ENCODE measurements at places on chromosomes 3 and 15.

DNA sequence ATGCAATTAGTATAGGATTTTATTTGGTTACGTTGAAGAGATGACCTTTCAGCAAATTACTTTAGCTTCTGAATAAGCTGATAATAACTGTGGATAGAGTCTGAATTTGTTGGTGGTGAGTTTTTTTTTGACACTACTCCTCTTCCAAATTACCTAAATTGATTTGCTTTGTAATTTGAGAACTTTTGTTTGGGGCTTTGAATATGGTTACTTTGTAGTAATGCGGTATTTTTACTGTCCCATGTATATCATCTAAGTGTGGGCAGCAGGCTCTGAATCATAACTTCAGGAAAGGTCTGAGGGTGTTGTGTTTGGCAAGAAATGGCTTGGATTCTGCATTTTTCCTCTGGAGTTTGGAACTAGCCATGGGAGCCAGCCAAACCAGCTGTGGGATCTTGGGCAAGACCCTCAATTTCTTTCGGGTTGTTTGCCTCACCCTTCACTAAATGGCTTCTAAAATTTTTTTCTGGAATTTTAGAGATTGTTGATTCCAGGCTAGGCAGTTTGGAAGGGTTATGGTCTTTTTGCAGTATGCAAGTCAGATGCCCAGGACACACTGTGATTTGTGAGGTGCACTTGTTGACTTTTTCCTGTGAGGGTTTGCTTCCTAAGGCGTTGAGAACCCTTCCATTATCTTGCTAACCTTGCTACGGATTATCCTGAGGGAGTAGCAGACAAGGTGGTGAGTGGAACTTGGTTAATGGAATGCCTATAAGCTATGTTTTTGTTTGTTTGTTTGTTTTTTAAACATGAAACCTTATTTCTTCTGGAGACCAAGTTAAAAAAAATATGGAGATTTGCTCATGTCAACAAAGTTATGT lies 10.4 kb downstream of the PTPRG start:
- DNase-seq = no peak

DNA sequence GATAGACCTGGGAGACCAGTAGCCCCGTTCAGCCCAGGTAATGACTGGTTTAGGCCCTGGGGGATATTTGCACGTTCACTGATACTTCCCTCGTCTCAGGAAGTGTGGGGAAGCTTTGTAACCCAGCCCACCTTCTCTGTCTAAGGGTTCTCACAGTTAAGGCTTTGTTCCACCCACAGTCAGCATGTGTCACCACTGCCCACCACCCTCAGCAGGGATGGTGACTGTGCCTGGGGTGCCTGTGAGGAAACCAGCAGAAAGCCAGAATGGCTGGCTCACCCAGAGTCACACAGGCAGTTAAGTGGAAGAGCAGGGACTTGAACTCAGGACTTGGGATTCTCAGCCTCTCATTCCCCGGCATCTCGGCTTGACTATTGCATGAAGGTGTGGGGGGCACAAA lies 5.2 kb downstream of the KBTBD13 start:
- DNase-seq = no peak

DNA sequence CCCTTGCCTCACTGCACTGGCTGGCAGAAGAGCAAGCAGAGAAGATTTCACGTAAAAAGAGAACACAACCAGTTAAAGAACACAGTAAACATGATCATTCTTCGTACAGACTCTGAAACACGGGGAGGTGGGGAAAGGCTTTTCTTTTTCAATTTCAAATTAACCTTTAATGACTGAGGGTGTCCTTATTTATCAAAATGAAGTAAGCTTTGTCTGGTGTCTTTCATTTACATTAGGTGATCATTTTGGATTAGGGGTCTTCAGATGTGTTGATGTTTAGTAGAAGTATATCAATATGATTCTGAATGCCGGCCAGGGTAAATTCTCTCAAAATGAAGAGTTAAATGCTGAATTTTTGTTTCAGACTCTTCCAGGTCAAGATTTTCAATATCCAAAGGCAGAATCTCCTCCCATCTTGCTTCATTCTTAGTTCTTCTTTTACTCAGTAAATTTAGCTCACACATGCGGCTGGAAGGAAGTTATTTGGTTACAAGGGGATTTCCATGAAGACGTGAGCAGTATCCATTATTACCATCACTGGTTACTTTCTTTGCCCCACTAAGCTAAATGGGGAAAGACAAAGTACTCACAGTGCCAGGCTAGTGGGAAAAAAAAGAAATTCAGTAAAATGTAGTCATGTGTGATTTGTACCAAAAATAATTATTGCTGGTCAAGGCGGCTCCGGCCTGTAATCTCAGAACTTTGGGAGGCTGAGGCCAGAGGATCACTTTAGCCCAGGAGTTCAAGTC lies 272.2 kb upstream of the NR2F2 start:
- no peak for DNase-seq

DNA sequence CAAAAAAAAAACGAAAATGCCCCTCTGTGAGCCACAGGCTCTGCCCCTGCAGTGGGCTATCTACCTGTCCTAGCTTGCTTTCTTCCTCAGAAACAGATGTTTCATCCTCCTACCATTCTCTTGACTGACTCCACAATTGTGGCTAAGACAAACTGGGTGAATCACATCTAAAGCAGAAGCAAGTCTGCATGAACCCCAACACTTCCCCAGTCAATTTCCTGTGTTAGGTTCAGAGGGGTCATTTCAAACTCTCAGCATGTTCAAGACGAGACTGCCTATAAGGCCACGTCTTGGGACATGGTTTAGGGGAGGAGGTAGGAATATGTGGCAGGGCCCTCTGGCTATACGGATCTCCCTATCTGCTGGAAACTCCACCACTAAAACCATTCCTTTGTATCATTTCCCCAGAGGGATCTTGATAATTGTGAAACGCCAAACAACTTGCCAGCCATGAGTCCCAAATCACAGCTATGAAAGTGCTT lies 28.6 kb upstream of the ANKDD1A start:
- DNase-seq = no peak

- DNase-seq = no peak
These were observed 12.3 kb upstream of the ULK4 start for GRCh38 chr3:41974223-41974622.

DNA sequence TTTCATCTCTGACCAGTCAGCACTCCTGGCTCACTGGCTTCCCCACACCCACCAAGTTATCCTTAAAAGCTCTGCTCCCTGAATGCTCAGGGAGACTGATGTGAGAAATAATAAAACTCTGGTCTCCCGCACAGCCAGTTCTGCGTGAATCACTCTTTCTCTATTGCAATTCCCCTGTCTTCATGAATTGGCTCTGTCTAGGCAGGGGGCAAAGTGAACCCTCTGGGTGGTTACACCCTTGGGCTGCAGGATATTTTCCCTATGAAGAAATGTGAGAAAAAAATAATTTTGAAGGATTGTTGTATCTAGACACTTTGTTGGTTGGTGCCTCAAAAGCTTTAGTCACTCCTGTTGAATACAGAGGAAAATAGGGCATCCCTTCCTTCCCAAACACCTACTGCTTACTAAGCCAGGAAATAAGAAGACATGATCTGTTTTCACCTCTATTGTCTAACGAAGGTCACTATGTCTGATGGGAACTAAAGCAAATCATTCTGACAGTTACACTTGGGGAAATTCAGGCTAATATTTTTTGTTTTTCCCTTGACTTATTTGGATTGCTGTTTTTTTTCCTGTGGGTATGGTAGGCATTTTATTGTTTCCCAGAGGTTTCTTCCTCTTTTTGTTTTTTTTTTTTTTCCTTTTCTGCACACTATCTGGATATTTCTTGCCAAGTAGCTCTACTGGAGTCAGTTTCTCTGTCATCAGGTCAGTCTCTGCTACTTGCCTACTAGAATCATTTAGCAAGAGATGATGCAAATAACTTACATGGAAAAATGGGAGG lies 15.3 kb upstream of the TNFSF10 start:
- DNase-seq = no peak

DNA sequence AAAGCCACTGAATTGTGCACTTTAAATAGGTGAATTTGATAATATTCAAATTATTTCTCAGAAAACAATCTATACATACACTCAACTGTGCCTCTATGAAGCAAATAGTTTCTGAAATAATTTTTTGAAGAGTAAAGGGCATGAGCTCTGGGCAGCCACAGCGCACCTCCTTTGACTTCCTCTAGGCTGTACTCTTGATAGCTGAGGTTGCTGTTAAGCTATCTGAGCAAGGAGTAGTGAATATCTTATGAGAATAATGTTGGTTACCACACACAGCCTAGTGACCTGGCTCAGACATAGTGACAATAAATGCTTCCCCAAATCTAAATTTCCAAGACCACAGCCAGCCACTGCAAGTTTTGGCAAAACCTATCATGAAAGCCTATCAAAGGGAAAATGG lies 11.6 kb upstream of the SEC61A1 start:
- no peak for DNase-seq

DNA sequence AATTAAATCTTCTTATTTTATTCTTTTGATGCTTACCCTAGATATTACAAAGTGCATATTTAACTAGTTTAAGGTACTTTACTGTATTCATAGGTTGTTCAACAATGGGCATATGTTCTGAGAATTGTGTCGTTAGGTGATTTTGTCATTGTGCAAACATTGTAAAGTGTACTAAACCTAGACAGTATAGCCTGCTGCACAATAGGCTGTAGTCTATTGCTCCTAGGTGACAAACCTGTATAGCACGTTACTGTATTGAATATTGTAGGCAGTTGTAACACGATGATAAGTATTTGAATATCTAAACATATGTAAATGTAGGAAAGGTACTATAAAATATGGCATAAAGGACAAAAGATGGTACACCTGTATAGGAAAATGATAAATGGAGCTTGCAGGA lies 100.7 kb downstream of the CACNA2D3 start:
- no peak for DNase-seq

GRCh38 chr3:87227104-87227834 lies at the start of gene CHMP2B:
TSS of gene CHMP2B (plus strand) at chr3:87227309. CDS start at chr3:87227523, 214 bp downstream.
- DNase-seq = peak; percentile 70

GRCh38 chr15:40999190-40999589 lies 45.9 kb downstream of the CHAC1 start:
- DNase-seq = no peak

DNA sequence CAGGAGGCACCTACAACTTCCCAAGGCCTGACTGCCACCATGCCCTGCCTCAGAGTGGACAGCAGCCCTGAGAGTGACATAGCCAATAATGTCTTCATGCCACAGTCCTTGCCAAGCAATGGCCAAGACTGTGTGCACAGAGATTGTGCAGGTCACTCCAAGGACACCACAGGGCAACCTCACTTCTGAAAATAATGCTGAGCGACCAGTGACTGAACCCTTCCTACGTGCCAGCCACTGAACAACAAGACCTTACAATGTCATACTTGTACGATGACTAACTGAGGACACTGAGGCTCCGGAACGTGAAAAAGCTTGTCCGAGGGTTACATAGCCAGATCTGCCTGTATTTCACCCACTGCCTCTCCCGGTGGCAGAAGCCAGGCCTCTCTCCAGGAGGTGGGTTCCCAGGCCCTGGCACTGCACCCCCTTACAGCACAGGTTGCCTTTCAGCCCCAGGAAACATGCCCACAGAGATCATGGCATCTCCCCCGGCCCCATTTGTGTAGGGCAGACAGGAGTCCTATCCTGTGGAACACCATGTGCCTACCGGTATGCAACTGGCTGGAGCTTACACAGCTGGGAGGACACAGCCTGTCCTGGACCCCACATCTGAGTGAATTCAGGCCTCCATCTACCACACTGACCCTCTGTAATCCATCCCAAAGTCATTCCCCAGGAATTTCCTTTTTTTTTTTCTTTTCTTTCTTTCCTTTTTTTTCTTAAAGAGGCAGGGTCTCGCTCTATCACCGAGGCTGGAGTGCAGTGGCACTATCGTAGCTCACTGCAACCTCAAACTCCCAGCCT lies 72.3 kb downstream of the SLC12A8 start:
- DNase-seq = no peak

DNA sequence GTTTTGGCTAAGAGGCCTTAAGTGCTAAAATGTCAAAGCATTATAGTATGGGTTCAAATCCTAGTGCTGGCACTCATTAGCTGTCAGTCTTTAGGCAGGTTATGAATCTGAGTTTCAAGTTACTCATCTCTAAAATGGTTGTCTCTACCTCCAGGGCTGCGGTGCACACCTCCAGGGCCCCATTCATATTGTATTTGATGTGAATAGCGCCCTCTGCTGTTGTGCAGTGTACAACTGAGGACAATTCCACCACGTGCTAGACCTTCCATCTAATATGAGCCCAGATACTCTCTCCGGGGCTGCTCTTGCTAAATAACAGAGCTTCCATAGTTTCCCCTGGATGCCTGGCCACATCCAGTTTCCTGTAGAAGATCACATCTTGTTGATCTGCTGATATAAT lies 54.3 kb downstream of the OXNAD1 start:
- DNase-seq = peak; percentile 65

- DNase-seq = no peak
These were observed 81.9 kb upstream of the CDV3 start for GRCh38 chr3:133491481-133492059.

DNA sequence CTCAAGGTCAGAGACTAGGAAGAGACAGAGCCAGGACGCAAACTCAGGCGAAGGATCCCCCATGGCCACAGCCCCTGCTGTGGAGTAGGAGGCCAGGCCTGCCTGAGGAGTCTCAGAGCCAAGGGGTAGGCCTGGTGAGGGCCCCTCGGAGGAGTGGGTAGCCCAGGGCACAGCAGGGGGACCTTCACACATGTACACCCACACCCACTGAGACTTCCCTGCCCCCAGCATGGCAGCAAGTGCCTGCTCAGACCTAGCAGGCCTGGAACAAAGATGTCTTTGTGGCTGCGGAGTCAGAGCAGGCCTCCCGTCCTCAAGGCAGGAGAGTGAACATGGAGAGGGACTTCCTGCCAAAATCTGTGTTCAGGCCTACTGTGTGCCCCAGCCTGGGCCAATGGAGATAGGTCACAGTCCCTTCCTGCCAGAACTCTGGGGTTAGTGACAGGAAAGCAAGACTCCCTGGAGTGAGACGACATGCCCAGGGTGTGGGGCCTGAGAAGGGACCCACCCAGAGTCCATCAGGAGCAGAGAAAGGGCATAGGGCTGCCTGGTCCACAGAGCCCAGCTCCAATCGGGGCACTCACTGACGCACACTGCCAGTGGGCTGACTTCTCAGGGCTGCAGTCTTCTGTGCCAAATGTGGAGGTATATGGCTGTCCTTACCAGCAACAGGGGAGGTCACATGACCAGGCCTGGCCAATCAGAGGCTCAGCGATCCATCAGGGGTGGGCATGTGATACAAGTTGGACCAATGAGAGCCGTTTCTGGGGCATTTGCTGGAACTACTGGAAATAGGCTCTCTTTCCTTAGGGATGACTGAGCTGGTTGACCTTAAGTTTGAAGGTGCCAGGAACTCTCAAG lies 2.3 kb downstream of the GRIP2 start:
- DNase-seq = no peak

DNA sequence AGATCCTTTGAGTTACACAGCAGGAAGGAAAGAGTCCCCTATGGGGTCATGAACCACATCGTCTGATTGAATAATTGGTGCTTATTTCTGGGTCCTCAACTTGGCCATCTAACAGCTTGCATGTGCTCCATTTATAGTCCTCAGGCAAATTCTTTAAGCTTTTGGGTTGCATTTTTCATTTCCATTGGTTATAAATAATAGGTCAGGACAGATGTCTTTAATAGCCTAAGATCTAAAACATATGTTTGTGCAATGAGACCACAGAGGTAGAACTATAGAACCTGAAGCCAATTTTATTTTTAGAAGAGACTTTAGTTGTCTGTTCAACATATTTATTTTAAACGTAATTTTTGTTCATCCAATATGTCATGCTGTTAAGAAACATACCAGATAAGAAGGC lies 43.2 kb downstream of the CD200R1L start:
- no peak for DNase-seq
